ENCODE measurements at places on chromosomes 1 and 21.

- DNase-seq, result no peak
Measured at GRCh38 chr21:35086357-35086756, 37.3 kb upstream of the RUNX1 start.

GRCh38 chr1:43971336-43971980 lies 1.6 kb downstream of the DPH2 start:
- DNase-seq, result no peak

DNA sequence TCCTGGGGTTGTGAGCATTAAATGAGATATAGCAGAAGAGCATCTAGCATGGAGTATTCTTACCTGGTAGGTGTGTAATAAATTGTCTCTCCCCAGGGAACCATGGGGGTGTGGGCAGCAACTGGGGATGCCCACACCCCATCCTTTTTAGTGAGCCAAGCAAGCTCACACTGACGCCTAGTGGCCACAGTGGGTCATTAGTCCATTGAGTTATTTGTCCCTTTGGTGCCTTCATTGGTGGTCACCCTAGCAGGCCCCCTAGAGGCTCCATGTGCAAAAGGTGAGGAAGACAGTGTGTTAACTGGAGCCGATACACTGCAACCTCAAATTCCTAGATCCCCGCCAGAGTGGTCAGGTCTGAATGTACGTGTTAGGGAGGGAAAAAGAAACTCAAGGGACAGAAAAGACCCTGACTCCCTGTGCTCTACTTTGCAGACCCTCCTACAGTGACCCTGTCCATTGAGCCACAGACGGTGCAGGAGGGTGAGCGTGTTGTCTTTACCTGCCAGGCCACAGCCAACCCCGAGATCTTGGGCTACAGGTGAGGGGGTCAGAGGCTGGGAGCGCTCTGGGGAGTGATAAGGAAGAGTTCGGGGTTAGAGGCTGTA lies 93.3 kb upstream of the CD1D start:
- no peak for DNase-seq

DNA sequence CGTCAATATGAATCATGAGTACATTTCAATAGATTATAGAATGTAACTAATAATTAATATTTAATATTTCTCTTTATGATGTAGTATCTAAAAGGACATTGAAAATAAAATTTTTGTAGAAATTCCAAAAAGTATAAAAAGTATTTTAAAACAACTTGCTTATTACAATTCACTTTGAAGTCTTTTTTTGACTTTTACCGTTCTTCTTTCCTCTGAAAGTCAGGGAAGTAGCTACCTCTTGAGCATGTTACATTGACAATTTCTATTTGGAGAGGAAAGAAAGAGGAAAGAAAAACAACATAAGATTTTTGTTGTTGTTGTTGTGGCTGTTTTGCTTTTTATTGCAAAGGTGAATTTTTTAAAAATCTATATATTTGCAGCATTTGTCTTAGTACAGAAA lies 1.3 kb downstream of the PTPRC start:
- no peak for DNase-seq

GRCh38 chr1:212089560-212090163 lies 54.1 kb downstream of the DTL start:
- DNase-seq, result no peak

DNA sequence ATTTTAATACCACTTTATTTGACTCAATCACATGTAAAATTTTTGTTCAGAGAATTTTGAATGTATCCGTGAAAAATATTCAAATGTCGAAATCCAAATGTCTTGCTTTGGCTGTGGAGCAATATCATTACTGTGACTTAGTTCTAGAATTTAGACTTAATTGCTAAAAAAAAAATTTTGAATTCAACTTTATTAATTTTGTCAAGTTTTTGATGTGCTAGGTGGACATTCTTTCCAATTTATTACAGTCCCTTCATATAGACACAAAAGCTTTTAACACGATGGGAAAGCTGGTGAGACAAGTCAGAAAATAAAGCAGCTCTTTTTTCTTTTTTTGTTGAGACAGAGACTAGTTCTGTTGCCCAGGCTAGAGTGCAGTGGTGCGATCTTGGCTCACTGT lies 62.6 kb downstream of the DDR2 start:
- DNase-seq, result no peak

DNA sequence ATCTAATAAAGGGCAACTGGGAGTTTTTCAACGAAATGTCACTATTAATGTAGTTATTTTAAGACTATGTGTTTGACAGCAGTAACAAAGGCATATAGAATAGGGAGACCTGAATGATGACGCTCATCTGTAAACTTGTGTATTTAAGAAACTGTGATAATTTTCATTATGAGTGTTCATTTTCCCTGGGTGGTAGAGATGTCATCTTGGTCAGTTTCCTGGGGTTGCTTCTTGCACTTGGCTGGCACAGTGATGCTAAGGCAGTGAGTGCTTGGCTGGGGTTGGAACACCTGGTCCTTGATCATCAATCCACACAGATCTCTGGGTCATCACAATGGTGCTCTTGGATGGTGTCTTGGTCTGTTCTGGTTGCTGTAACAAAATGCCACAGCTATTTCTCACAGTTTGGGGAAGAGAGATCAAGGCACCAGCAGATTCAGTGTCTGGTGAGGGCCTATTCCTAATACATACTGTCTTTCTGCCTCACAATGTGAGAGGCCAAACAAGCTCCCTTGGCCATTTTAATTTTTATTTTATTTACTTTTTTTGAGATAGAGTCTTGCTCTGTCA lies 7.9 kb upstream of the SMYD2 start:
- DNase-seq, result no peak

GRCh38 chr1:98385652-98386051 lies 275.9 kb upstream of the SNX7 start:
- no peak for DNase-seq

Data from stimulated activated CD8-positive, alpha-beta memory T cell treated with anti-CD3 and anti-CD28 coated beads, Interleukin-15, amount 100 ng/mL, for 24 hours (primary cell).